NCI-H2081 treated with DMSO at 0.1 percent for 48 hours (cell line): ENCODE measurements at places on chromosomes 13 and 19.
A peak's percentile ranks its signal among the peaks of the same experiment; 100 is the strongest.

- DNase-seq, result no peak
Measured at GRCh38 chr13:110883542-110883941, 31.3 kb downstream of the ANKRD10 start.

DNA sequence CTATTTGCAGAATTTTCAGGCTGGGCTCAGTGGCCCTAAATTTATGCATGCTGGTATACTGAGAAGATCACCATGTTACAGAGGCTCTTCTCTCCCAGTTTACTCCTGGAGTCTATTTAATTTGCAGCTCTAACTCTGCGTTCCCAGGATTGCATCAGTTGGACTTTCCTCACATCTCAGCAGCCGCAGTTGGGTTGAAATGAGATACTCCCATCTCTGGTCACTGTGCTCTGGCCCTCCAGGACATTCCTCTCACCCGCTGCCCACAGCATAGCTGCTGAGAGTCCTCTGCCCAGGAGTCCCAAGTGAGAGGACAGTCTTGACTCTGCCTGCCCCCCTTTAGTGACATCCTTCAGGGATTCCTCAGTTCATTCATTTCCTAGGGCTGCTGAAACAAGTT is 150.9 kb downstream of the LACC1 start:
- DNase-seq, result no peak

- DNase-seq, result no peak
Measured at GRCh38 chr13:93736081-93736480, 509.5 kb downstream of the GPC6 start.

GRCh38 chr13:97224544-97225300 is 2.6 kb downstream of the MBNL2 start:
- peak; percentile 52 for DNase-seq

DNA sequence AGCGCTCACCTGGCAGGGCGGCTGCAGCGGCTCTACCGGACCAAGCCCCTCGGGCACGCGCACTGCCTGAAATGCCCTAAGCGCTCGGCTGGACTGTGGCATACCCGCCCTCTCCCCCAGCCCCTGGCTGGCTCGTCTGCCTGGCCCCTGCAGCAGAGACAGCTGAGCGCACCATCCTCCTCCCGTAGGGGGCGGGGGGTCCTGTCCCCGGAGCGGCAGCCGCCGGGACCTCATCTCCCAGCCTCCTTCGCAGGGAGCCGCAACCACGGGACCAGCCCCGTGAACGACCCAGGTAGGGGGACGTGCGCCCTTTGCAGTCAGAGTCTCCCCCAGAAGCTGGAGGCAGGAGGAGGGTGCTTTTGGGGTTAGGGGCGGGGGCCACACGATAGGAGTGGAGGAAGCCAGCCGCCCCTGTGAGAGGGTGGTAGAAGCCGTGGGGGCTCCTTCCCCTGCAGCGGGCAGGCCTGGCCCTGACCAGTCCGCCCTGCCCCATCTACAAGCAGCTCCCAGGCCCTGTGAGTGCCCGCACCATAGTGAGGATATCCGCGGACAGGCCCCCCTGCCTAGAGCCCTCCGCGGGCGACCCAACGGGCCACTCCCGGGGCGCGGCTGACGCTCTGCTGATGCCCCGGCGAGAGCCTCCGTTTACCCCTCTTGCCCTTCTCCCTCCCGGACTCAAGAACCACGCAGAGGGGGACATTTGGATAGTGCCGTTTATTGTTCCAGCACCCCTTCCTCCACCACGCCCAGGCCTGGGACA is 34.2 kb downstream of the ZNF787 start:
- no peak for DNase-seq
